ENCODE measurements at places on chromosomes 16 and 17.

GRCh38 chr17:18921912-18922451 lies 30.0 kb upstream of the SLC5A10 start:
- no peak for DNase-seq

- DNase-seq: no peak
Measured at GRCh38 chr17:30393911-30394867, 15.5 kb downstream of the CPD start.

DNA sequence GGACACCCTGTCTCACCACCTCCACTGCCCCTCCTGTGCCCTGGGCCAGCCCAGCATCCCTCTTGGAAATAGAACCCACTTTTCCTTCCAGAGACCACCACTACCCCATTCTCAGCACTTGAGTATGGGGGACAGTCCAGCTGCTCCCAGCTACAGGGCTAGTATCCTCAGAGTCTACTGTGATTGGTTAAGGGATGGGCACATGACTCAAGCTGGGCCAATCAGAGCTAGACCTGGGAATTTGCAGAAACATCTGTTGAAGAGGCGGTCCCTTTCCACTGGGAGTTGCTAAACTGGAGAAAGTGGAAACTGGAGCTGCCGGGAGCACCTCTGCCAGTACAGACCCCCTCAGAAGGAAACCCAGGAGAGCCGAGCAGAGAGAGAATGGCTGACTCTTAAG lies 156.6 kb downstream of the GSG1L start:
- DNase-seq: no peak

DNA sequence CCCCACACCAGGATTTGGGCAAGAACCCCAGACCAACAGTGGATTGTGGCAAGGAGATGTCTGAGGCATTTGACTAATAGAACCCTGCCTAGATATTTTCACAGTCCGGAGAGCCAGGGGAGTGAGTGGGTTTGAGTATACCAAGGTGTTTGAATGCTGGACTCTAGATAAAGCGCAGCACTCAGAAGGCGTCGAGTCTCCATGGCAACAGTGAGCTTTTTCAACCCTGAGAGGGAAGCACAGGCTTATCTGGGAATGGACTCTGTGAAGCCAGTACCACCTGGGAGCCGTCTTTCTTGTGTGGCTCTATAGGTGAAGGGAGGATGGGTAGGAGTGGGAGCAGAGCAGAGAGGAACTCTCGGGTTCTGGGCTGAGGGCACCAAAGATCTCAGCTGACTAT lies 147.0 kb downstream of the SHISA6 start:
- no peak for DNase-seq

GRCh38 chr17:64499805-64500486 lies 3.1 kb upstream of the POLG2 start:
- no peak for DNase-seq

DNA sequence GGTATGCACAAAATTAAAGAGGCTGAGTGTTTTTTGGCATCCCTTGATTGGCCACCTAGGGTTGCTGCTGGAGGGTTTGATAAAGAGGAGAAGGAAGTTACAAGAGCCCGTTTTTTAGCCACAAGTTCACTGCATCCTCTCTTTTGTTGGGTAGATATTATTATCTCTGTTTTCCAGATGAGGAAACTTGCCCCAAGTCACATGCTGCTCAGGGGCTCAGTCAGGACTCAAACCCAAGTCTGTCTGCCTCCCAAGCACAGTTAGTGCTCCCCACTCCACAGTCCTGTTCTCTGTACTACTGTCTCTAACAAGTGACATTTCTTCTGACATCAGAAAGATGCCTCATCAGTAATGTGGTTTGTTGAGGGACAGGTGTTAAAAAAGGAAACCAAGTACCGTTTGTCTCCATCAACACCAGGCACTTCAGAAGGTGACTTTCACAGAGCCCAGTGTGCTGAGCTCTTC lies 1.4 kb downstream of the NT5M start:
- DNase-seq: no peak

DNA sequence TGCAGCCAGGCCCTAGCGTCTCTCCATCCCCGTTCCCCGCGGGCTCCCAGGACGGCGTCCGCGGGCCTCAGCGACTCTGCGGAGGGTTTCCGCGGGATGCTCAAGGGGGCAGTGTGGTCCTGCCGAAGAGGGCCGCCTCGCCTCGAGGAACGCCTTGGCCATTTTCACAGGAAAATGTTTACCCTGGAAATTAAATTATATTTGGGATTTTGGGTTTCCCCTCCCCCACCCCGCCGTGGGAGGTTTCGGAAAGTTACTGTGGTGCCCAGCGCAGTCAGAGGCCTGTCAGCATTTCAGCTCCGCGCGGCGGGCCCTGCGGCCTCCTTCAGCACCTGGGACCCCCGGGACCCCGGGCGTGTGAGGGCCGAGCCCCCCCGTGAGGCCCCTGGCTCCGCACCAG lies 94.5 kb downstream of the PCTP start:
- no peak for DNase-seq

Measured in activated CD8-positive, alpha-beta memory T cell treated with anti-CD3 and anti-CD28 coated beads for 1 hour (primary cell).